CD4-positive, alpha-beta T cell treated with Interleukin-6 at 100 ng/mL for 8 hours (primary cell): ENCODE measurements at places on chromosomes 1 and 21.

GRCh38 chr1:235074523-235075047 is 54.1 kb downstream of the TOMM20 start:
- peak; percentile 14 for DNase-seq

DNA sequence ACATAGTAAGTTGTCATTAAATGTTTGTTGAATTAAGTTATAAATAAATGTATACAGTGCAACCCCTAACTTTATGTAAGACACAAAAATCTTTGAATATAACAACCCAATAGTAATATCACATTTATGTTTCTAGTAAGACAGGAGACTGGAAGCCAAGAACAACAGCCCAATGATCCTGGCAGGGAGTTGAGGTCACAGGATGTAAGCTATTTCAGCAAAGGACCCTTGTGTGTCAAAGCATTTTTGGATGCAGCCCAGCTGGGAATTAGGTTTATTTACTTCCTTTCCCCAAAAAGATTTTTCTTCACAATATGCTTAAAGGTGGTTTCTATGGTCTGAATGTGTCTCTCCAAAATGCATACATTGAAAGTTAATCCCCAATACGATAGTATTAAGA is 34.0 kb upstream of the ABCA4 start:
- DNase-seq = no peak

DNA sequence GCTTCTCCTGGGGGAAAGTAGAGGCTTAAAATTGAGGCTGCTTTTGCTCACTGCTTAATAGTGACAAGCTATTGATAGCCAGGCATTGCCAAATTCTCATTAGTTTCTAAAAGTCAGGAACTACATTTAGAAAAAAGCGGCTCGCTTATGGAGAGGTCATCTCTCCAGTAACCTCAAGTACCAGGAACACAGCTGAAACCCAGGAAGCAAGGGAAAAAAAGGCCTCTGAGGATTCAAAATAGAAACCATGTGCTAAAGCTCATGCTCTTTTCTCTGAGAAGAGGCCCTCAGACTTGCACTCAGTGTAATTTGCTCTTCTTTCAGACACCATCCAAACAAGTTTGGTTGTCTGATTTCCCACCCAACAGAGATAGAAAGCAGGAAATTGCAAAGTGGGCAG is 261.4 kb upstream of the USP25 start:
- DNase-seq = no peak

DNA sequence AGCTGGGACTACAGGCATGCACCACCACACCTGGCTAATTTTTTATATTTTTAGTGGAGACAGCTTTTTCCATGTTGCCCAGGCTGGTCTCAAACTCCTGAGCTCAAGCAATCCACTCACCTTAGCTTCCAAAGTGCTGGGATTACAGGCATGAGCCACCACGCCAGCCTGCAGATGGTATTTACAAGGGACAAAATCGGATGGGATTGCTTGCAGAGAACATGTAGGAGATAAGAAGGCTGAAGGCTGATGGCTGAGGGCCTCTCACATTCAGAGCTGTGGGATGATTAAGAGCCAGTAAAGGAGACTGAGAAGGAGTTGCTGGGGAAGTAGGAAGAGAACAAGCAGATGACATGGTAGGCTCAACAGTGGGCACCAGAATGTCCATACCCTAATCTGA is 24.0 kb upstream of the QSOX1 start:
- no peak for DNase-seq

DNA sequence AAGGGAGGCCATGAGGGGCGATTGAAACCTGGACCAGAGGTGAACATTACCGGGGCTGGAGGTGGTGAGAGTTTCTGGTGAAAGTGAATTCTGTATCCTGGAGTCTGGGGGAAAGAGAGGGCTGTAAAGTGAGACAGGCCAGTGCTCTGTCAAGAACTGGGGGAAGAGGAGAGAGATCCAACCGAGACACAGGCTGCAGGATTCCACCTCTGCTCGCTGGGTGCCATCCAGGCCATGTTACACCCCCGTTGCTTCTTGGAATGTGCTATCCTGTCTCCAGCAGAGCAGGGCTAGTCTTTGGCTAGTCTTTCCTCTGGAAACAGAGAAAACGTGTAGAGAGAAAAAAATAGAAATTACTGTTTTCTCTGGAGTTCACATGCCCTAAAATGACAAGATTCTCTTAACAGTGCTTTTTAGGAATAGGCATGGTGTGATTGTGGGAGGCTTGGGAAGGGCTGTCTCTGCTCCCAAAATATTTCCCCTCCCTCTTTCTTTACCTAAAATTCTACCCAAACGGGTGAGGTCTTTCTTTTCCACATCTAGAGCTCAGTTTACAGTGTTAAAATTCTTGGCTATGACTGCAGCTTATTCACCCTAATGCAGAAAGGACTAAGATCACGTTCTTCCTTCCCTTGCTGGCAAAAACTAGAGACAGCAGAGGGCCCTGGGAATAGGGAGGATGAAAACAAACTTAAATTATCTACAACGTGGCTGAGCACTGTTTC is 16.5 kb upstream of the OVAAL start:
- no peak for DNase-seq

GRCh38 chr1:47785561-47786271 is 211.5 kb downstream of the TRABD2B start:
- no peak for DNase-seq

GRCh38 chr1:59078070-59078800 is 218.7 kb upstream of the FGGY start:
- DNase-seq = no peak

GRCh38 chr1:59692591-59692990 is 122.2 kb upstream of the HOOK1 start:
- no peak for DNase-seq

DNA sequence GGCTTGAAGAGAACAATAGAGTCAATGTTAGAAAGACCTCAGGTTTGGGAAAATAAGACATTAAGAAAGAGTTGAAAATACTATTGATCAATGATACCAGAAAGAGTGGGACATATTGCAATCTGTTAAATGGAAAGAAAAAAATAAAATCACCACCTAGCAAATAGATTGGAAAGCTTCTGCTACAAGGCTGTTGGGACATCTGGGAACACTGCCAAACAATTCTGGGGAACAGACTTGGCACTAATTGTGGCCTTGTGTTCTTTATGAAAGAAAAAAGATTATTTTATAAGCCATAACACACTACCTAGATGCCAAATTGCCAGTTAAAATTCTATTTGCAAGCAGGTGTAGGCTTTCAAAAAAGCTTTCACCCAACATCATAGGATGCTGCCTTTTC is 137.8 kb downstream of the TSEN15 start:
- no peak for DNase-seq

DNA sequence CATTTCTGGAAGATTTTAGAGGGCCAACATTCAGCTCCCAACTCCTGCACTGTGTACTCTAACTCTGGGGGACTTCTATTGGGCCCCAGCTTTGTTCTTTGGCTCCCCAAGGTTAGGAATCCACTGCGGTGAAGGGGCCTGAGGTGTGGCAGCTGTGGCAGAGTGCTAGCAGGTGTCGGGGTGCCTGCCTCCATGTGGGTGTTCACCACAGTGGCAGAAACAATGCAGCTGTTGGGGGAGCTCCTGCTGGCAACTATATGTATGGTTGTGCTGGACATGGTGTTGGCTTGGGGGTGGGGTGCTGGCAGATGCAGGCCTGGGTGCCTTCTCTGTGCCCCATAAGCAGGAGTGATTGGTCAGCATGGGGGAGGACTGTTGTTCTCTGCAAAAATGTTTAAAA is 95.5 kb downstream of the ST6GALNAC3 start:
- no peak for DNase-seq

DNA sequence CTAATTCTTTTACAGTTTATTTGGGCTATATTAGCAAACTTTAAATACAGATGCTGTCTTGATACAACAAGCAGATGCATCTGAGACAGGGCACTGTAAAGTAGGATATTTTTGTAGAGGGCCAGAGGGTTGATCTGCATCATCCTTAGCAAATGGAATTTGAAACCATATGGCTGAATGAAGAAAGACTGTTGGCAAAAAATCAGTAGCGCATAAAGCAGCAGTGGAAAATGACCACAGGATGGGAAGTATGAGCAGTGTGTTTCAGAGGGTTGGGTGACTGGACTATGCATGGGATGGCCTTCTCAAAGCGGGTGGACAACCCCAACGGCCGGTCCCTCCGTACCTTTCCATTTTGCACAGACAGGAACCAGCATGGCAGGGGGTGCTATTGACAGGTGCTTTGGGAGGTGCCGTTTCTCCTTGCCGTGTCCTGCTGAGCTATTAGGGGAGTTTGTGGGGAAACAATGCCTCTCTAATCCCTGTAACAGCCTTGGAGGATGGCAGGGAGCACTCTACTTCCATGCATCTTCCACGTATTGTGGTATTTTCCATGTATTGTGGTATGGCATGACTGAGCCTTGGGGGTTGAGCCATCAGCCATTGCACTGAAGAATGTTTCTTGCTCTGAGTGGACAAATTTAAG is 5.9 kb downstream of the LRRC8B start:
- DNase-seq = no peak
